Smooth muscle cell of the umbilical artery (primary cell): ENCODE measurements at places on chromosomes 7 and 10. TPM values are rescaled to one million over a fixed set of nuclear protein-coding genes. Genes with fewer than 3 reads are reported as not detected.

The LIPK gene
- total RNA-seq: not detected in 2 replicates

The TFPI2 gene
- 649 and 876 TPM in 2 replicates for total RNA-seq

The LRRC17 gene
- 28.2 and 69.2 TPM in 2 replicates for total RNA-seq

The ZYX gene
- total RNA-seq: 35.9 and 112 TPM in 2 replicates
